ENCODE measurements at places on chromosomes 1 and 21.

GRCh38 chr1:225707824-225708223 is 54.9 kb upstream of the ENAH start:
- no peak for DNase-seq

DNA sequence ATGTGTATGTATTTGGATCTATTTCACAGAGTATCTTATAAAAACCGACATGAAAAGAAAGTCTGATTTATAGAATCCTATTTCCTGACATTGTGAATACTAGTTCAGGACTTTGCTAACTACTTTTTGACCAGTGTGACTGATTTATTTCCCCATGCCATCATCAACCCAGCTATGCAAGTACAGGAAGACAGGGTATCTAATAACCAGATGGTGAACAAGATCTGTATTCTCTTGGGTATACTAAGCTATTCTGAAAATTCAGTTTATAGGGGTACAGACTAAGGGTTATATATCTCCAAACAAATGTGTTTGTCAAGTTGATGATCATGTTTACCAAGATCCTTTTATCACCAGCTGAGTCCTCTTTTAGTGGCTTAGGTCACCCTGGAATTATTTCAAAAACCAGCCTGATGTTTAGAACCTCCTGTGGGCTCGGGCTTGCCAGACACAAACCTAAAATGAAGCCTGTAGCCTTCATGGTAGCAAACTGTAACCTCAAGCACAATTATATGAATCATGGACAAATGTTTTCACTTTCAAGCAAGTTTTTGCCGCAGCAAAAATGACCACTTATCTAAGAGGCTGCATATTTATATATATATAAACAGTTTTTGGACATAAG is 185.1 kb downstream of the FGGY start:
- no peak for DNase-seq

DNA sequence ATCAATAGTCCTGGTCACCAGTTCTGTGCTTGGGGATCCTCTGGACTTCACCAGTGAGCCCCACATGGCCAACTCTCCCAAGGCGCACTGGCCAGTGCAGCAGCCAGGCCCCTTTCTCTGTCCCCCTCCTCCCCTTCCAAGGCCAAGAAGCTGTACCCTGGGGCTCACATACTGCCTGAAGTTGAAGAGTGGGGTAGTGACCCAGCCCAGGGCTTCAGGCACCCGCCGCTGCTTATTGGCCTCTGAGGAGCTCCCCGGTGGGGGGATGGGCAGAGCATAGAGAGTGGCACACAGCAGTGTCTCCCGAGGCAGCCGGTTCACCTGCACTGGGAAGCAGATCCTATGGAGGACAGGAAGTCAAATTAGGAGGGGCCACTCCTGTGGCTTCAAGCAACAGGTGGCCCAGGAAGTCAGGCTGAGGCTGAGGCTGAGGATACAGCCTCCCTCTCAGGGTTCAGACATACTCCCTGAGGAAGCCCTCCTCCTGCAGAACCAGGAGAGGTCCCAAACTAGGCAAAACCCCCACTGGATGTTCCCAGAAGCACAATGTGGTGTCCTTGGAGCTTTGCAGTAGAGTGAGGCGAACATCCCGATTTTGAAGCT is 38.2 kb upstream of the PPP1R15B start:
- DNase-seq, result no peak

DNA sequence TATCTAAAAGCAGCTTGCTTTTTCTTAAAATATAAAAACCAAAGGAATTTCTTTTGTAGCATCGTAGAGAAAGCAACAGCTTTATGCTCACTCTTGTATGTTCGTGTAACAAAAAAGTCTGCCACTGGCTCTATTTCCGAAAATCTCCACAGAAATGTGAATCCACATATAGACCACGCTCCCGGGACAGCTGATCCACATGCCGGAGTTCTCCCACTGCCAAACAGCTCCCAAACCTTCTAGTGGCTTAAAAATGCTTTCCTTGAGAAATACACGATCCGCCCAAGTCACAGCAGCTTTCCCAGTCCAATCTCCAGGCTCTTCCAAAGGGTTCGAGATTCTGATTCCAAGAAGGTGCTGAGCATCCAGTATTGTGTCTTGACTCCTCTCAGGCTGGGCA is 29.3 kb downstream of the PCSK9 start:
- no peak for DNase-seq

DNA sequence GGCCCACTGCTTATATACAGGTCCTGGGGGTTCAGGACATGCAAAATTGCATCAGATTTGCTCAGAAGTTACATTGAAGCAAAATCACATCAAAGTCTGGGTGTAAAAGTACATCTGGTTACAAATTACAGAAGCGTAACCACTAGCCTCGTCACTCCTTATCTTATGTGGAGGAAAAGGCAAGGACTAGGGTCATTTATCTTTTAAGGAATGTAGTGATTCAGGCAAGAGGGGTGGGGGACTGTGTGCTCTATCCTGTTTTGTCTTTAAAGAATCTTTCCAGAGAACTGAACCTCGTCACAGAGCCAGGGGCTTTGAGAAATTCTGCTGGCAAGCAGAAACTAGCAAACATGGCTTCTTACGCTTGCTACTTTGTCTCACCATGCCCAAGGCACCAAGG is 61.1 kb upstream of the RAB4A start:
- DNase-seq, result no peak

DNA sequence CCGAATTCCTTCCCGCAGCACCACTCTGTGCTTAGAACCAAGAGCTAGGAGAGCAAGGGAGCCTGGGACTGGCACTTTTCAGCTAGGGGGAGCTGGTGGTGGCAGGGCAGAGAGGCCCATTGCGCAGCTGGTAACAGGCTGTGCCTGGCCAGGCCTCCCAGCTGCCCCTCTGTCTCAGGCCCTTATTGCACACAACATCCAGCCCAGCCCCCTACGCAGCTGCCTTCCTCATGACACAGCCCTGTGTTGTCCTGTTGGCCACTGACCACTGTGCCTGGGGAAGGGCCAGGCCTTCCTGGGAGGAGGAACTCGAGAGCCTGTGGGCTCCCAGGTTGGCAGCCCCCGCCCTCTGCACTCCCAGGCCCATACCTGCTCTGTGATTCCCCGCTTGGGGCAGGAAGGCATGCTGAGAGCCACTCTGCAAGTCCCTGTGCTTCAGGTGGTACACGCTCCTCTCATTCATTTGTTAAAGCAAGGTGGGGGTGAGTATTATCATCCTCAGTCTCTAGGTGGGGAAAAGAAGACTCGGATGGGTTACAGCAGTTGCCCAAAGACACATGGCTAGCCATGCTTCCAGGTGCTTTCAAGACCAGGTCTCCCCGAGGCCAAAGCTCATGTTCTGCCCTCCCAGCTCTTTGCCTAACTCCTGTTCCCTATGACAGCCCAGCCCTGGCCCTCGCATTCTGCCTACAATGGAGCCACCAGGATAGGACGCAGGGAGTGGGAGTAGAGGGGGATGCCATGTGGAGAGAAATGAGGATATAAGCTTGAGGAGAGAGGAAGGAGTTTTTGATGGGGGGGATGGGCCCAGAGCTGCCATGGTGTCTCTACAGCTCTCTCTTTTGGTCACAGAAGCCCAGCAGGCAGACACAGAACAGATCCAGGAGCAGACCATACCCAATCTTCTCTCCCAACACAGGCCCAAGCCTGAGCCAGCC is 81.8 kb downstream of the TMEM53 start:
- DNase-seq, result peak; percentile 58

DNA sequence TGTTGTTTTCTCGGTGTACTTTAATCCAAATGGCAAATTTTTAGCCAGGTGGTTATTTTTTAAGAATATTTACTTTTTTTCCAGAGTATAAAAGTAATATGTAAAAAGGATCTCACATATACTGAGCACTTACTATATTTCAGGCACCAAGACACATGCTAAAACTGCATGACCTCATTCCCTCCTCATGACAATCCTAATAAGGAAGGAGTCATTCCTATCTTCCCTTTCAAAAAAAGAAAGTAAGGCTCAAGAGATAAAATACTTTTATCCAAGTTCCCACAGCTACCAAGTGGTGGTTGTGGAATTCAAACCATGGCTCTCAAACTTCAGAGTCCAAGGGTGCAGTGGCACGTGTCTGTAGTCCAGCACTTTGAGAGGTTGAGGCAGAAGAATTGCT is 19.4 kb downstream of the ATP2B4 start:
- DNase-seq, result no peak

GRCh38 chr1:40825996-40826395 is 36.2 kb downstream of the CITED4 start:
- DNase-seq, result no peak

GRCh38 chr1:59815892-59816291 is 1.1 kb downstream of the HOOK1 start:
- DNase-seq, result no peak

DNA sequence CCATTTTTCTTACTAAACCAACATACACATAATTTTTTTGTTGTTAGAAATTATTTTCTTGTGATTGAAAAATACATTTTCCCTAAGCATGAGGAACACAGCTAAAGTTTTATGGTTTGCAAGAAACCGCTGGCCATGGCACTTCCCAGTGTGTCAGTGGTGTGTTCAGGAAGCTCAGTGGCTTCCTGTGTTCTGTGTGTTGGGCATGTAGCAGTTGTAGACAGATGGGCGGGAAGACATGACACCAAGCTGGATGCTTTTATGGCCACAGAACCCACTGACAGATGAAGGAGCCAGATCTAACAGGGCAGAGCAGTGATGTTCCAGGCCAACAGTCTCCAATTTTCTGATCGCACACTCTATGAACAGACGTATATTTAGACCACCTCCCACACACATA is 119.8 kb downstream of the GALNT2 start:
- no peak for DNase-seq

GRCh38 chr1:114094363-114094634 is 59.4 kb downstream of the SYT6 start:
- no peak for DNase-seq

- no peak for DNase-seq
Measured at GRCh38 chr1:214569357-214570004, 18.1 kb upstream of the PTPN14 start.

DNA sequence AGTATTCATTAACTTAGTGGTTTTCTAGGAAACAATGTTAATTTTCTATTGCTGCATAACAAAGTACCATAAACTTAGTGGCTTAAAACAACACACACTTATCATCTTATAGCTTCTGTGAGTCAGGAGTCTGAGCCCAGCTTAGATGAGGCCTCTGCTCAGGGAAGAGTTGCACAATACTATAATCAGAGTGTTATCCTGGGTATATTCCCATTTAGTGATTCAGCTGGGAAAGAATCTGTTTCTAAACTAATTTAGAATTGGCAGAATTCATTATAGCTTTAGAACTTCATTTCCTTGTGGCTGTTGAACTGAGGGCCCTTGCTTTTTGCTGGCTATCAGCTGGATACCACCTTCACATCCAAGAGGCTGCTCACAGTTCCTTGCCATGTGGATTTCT is 515.5 kb downstream of the BRINP3 start:
- no peak for DNase-seq

DNA sequence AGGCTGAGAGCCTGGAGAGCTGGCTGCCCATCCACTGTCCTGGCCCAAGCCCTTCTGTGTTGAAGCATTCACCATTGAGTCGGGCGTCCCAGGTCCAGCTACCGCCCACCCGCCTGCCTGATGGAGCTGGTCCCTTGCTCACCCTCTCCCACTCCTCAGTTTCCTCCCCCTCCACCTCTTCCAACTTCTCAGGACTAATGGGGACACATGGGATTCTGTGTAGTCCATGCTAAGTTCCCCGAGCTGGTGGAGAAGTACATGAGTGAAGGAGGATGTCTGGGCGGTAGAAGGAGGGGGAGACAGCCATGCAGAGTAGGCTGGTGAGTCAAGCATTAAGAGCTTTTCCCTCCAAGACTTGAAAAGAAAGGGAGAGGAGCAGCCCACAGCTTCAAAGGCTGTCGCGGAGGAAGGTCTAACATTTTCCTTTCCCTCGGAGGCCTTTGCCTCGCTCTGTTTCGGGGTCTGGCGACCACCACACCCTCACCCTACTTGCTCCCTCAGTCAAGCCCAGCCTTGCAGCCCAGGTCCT is 561 bp downstream of the SLC26A9 start:
- no peak for DNase-seq

GRCh38 chr1:30809514-30810263 is 52.1 kb upstream of the LAPTM5 start:
- no peak for DNase-seq

GRCh38 chr1:72284348-72285073 is 2.2 kb upstream of the NEGR1 start:
- DNase-seq, result no peak

DNA sequence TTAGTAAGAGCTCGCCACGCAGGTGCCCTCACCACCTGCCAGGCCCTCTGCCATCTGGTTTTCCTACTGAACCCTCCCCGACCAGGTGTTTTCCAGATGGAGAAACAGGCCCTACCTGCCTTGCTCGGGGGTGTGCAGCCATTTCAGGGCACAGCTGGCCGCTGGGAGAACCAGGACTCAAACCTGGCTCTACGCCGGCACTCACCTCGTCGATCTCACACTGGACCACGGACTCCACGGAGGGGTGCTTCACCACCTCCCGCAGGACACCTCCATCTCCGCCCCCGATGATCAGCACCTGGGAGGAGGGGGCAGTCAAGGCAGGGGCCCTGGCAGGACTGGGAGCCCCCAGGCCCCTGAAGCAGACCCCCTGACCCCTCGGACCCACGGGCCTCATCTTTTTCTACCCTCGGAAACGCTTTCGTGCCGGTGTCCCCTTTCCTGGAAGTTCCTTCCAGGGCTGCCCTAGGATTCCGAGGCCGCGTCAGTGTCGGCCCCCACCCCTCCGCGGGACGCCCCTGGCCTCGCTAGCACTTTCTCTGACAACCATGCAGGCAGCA is 1.1 kb downstream of the SRM start:
- no peak for DNase-seq

DNA sequence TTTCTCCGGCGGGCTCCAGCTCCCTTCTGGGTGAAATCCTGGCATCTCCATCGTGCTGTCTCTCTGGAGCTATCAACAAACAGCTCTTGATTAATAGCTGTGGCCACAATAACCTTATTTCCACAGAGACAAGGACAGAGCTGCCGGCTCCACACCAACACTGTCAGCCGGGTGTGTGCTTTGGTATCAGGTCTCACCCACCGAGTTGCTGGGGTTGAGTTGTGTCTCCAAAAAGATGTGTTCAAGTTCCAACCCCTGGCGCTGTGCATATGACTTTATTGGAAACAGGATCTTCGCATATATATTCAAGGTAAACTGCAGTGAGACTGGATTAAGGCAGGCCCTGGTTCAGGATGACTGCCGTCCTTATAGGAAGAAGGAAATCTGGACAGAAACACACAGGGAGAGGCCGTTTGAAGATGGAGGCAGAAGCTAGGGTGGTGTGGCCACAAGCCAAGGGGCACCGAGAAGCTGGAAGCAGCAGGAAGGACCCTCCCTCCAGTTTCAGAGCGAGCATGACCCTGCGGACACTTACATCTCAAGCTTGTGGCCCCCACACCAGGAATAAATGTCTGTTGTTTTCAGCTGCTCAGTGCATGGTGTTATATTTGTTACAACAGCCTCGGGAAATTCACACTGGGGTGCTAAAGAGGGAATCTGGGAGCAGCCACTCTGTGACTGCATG is 88.4 kb upstream of the TMPRSS2 start:
- DNase-seq, result no peak

GRCh38 chr1:50084389-50084788 is 24.3 kb upstream of the ELAVL4 start:
- DNase-seq, result no peak

Data from frontal cortex (tissue), 4 donors.